ENCODE measurements at places on chromosomes 11 and 22.

GRCh38 chr11:127255209-127255608 lies 254.6 kb upstream of the KIRREL3 start:
- DNase-seq, result no peak

- DNase-seq, result no peak
These were observed 4.1 kb downstream of the TRABD start for GRCh38 chr22:50189849-50190181.

- no peak for DNase-seq
These were observed 11.4 kb downstream of the SLC35F2 start for GRCh38 chr11:107847184-107847583.

DNA sequence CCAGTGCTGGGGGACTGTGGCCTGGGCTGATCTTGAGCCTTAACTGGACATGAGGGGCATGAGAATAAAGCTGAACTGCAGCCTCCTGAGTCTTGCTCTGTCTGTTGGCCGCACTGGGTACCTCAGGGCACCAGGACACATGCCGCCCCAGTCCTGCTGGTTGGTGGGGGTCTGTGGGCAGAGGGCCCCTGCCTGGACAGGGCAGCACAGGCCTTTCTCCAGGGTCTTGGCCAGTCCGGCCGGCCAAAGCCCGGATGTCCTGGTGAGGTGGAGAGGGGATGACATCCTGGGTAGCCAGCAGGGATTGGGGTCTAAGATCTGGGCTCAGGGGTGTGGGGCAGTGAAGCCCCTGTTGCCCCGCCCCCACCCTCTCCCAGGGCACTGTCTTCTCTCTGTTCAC lies 1.5 kb upstream of the RPS6KA4 start:
- no peak for DNase-seq

GRCh38 chr11:34999453-34999852 lies 83.0 kb downstream of the PDHX start:
- no peak for DNase-seq

DNA sequence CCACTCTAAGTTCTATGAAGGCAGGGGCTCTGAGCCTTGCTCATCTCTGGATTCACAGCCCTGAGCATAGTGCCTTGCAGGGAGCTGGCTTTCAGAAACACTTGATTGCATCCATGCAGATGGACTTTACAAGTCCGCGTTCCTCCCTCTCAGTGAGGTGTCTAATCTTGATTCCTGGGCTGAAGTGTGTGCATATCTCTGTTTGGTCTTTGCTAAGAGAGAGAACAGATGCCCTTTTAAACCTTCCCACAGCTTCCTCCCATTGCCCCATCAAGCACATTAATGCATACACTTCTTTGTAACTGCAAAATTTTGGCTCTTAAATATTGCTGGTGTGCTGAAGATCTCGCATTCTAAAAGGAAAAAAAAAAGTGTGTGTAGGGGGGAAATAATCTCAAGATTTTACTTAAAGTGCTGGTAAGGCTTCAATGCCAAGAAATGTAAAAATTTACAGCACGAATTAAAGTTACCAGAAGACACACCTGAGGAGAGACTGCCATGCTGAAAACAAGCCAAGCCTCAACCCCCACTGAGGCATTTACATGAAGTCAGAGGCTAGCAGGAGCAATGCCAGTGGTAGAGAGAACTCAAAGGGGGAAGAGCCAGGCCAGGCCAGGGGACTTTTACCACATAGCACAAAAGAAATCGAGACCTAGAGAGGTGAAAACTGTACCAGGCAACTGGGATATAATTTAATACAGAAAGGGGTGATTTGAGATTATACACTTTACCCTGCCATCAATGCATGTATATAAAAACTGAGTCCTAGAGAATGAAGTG lies 492.1 kb downstream of the SOX6 start:
- DNase-seq, result no peak

Data from activated CD8-positive, alpha-beta memory T cell treated with anti-CD3 and anti-CD28 coated beads, Interleukin-2, amount 50 U/mL, for 4 hours (primary cell).